ENCODE measurements at places on chromosomes 6 and 20.

DNA sequence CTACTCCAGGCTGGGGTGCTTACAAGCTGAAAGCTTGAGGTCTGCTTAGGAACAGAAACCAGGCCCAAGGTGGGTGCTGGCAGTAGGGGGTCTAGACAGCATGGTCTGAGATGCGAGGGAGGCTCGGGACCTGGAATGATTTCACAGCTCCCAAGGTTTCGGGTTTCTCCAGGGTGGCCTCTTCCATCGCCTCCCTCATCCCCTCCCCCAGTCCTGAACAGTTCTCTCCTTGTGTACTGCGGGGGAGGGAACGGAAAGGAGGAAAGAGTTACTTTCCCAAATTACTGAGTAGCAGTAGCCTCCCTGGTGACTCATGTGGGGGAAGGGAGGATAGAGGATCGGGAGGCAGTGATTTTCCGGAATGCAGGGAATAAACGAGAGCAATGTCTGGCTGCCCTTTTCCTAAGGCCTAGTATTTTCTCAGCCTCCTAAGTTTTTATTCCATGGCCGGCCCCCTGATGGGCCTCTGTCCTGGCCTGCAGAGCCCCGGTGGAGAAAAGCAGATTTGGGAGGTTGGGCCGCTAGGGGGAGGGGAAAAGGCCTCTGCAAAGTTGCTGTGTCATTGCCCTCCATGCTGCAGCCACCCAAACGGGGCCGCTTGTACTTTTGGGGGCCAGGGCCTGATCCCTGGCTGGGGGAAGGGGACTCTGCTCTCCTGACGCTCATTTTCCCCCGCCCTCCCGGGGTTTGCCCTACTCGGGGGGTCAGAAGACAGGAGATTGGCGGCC, 1.5 kb downstream of the BRD2 start:
- DNase-seq, result peak; percentile 78

DNA sequence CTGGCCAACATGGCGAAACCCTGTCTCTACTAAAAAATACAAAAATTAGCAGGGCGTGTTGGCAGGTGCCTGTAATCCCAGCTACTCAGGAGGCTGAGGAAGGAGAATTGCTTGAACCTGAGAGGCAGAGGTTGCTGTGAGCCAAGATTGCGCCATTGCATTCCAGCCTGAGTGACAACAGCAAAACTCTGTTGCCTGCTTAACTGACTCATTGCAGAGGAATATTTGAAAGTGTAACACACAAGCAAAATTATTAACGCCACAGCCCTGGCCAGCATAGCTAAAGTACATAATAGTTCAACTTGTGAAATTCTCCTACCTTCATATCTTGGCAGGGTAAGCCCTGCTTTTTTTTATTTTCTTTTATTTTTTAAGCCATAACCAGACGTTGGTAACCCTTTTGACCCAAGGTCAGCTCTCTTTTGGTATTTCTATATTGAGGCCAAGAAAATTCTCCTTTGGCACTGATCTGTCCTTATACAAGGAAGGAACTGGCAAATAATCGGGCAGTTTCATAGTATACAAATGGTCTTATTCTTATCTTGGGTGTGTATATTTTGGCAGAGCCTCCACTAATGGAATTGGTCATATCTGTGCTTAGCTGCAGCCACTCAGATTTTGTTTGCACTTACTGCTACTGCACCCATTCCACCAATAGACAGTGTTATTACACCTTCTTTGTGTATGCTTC, 4.0 kb upstream of the ADGRF5 start:
- no peak for DNase-seq

DNA sequence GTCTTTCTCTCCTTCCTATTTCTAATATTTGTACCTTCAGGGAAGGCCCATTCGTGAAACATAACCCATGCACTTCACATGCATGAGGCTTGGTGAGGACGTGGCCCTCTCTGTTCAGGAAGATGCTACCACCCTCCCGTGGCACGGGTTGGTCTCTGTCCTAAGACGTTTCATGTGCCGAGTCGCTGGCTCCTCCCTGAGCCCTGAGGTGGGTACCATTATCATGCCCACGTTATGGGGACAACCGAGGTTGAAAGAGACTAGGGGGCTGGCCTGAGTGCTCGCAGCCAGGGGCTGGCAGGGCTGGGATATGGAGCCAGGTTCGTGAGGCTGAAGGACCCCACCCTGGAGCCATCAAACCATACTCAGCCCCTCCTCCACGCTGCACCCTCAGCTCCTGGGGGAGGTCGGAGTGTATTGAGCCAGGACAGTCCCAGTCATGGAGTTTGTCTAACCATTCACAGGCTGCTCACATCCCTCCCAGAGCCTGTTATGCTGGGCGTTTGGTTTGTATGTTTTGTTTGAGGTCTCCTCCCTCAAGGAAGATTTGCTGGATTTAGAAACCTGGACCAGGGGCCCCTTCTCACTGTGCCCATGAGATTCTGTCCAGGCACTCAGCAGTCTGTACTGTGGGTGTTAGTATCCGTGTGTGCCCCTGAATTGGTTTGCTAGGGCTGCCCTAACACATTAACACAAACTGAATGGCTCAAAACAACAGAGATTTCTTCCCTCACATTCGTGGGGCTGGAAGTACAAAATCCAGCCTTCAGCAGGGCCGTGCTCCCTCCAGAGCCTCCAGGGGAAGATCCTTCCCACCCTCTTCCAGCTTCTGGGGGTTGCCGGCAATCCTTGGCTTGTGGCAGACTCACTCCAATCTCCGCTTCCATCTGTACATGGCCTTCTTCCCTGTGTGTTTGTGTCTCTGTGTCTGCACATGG, 88.3 kb downstream of the ANKRD60 start:
- DNase-seq, result no peak

GRCh38 chr20:62678553-62678952, 30.1 kb upstream of the NTSR1 start:
- no peak for DNase-seq

GRCh38 chr6:19013026-19013705, 626.0 kb downstream of the RNF144B start:
- no peak for DNase-seq

DNA sequence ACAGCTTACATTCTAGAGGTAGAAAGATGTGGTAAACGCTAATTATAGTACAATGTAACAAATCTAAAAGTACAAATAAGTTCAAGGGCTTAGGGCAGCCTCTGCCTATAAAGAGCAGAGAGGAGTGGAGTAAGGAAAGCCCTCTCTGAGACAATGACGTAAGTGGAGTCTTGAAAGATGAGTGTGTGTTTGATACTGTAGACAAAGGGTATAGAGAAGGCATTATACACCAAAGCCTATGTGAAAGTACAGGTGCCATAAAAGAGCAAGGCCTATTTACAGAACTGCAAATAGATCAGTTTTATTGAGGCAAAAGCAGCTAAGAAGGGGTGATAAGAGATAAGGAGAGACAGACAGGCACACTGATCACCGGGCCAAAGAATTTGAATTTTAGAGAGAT, 10.9 kb downstream of the GOPC start:
- no peak for DNase-seq

DNA sequence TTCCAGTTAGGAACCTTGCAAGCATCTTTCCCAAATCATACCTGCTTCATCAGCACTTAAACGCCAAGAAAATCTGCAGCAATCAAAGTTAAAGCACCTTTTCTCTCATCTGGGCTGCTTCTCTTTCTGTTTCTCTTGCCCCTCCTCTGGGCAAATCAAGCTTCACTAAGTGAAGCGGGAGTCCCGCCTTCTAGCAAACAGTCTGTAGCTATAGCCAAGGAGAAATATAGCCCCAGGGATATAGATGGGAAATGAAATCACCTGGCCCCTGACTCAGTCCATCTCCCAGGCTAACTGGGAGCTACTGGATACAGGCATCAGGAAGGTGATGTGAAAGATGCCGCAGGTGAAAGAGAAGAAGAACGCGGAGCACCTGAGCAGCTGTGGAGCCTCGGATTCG, 481.9 kb downstream of the C6orf118 start:
- DNase-seq, result no peak

DNA sequence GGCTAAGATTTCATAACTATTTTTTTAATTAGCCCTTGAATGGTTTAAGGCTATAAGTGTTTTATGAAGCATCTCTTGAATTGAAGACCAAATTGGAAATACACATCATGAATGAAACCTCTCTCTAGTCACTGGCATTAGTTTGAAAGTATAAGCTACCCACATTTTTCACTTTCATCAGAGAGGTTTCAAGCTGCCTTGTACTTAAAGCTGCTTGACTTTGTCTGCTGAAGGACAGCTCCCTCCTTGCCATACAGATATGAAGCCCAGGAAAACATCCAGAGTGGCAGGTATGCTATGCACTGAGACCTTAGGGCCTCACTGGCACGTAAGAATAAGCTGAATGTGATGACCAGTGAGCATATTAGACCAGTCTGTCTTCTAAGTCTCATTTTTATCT, 62.7 kb downstream of the ELOVL2 start:
- no peak for DNase-seq

GRCh38 chr6:28791002-28791383, 132.8 kb downstream of the TRIM27 start:
- DNase-seq, result no peak

DNA sequence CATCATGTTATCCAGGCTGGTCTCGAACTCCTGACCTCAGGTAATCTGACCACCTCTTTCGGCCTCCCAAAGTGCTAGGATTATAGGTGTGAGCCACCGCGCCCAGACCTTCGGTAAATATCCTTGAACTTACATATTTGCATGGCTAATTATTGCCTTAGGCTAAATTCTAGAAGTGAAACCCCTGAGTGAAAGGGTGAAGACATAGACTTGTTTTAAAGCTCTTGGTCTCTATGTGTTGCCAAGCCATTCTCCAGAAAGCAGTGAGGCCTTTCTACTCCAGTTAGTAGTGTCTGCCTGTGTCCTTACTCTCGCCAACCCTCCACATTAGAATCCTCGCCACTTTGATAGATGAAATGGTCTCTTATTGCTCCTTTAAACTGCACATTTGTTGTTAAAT, 2.6 kb upstream of the NOTCH4 start:
- DNase-seq, result no peak

- DNase-seq, result no peak
These were observed 612 bp downstream of the ADAT2 start for GRCh38 chr6:143449714-143450452.

DNA sequence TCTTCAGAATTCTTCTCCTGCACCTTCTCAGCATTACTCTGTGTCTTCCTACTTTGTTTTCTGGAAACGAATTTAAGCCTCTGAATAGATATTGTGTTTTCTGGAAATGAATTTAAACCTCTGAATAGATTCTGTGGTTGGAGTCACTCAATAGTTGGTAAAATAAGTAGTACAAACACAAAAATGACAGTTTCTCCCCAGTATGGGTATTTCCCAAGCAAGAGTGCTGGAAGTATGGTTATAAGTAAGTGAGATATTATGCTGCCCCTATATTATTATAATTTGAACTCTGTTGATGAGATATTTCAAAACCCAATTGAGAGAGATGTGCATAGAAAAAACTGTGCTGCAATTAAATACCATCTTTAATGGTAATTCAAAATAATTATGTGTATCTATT, 94.9 kb downstream of the TINAG start:
- DNase-seq, result no peak

DNA sequence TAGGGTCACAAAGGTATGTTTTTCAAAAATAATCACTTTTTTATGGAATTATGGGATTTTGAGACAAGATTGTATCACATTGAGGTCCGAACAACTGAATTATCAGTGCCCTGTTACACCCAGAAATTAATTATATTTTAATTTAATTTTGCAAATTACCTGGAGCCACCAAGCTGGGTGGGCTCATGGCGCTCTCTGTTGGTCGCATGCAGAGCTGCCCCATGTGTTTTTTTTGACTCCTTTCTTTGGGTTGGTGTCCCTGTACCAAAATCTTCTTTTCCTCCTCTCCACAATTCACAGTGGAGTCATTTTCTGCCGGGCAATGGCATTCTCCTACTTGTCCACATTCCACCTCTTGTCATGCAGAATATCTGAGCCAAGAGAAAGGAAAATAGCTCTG, 38.9 kb upstream of the FRMD1 start:
- DNase-seq, result no peak

DNA sequence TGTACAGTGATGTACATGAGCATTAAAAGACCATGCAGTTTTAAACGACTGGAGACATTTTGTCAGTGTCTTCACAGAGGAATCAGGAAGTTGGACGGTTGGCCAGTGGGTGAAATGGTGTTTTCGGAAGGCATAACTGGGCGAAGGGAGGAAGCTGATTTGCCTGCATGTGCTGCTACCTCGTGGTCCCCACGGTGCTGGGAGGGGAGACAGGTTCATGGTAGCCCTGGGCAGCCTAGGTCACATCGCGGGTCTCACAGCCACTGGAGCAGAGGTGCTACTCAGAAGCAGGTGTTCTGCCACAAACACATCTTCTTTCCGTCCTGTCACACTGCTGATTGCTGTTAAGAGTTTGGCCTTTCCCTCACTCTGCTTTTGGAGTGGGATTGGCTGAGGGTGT, 35.2 kb downstream of the HIVEP1 start:
- no peak for DNase-seq

DNA sequence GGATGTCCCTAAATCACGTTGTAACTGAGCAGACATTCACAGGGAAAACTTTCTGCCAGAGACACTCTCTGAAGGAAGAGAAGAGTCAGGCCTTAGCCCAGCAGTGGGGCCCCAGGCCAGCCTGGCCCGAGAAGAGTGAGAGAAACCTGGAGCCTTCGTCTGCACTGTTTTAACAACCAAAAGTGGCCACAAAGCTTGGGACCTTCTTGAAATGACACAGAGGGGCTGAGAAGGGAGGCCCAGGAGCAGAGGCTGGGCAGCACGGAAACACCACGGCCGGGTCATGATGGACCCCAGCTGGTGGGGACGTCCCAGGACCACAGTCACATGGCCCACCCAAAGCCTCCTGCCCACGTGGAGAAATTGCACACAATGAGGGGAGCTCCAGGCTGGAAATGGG, 126.8 kb upstream of the THBS2 start:
- DNase-seq, result no peak

GRCh38 chr6:158205169-158205944, 37.2 kb downstream of the GTF2H5 start:
- DNase-seq, result no peak

DNA sequence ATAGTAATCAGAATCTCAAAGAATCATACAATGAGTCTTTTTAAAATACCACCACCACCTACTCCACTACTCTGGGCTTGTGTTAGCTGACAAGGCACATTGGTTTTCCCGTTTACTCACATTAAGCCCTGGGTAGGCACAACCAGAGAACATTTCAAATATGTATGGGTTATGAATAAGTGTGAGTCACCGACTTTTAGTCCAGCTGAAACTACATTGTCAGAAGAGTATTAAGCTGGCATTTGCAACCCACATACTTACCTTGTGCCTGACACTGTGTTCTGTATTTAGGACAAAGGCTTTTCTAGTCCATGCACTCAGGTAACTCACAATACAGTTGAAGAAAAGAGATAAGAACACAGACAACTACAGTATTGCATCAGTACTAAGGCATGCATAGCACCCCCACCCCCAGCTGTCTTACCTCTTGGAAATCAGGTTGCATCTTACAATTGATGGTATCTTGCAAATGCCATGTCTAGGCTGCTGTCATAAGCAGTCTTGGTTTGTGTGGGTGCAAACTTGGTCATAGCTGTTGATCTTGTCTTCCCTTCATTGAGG, 40.3 kb upstream of the AHI1 start:
- peak; percentile 17 for DNase-seq
